ENCODE measurements at places on chromosomes 3 and 15.

- DNase-seq, result no peak
Measured at GRCh38 chr15:58842713-58843396, 71.8 kb downstream of the MINDY2 start.

- no peak for DNase-seq
Measured at GRCh38 chr3:183117056-183117455, 17.8 kb upstream of the MCCC1 start.

GRCh38 chr15:72972362-72972761 is 79.9 kb upstream of the NEO1 start:
- DNase-seq, result no peak

DNA sequence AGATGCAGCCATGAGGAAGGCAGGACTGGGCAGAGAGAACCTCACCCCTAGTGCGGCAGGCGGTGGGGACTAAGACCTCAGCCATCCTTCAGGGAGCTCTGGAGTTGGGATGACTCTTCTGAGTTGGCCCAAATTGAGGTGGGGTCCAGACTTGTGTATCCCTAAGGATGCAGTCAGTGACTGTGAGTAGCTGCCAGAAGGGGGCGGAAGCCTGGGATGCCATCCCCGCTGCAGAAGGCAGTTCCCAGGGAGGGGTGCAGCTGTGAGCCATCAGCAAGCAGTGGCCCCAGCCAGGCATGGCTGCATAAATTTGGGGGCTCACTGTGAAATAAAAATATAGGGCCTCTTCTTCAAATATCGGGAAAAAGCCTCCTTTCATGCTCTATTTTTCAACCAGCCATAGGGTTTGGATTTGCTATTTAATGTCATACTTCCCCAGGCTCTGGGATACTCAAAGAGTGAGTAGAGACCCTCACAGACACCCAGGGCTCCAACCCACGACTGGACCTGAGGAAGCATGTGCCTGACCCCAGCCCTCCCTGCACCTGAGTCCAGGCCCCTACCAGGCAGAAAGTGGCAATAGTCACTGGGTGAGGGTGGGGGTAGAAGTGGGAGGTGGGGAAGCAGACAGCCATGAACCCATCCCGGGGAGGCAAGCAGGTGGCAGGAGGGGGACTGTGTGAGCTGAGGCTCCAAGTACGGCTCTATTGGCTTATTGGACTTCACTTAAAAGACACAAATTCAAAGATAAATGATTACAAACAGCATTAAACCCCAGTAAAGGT is 30.5 kb downstream of the GRK7 start:
- DNase-seq, result no peak

- no peak for DNase-seq
Measured at GRCh38 chr15:80920271-80920699, 69.3 kb downstream of the MESD start.

- no peak for DNase-seq
Measured at GRCh38 chr15:61680260-61681037, 379.8 kb downstream of the VPS13C start.

DNA sequence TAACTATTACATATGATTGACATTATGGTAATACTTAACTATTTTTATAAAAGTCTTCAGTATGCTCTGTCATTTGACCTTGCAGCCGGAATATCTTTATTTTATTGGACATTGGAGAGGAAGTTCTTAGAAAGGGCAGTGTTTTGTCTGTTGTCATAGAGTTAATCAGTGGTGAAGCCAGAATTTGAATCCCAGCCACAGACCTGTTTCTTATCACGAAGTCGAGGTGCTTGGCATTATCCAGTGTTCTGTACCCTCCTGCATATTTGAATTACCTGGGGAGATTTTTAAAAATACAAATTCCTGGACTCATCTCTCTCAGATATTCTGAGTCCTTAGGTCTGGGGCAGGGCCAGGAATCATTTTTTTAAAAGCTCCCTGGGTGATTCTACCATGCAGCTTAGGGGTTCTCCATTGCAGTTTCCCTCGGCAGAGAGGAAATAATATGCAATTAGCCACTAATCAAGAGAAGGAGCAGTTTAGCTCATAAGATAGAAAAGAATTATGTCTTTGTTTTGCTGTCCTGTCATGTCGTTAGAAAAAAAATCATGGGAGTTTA is 195.6 kb upstream of the CFAP20DC start:
- no peak for DNase-seq

GRCh38 chr15:99249270-99249841 is at the start of gene TTC23:
Gene TTC23 (minus strand): TSS chr15:99249581. CDS start chr15:99228712, 20,869 bp downstream.
- no peak for DNase-seq

DNA sequence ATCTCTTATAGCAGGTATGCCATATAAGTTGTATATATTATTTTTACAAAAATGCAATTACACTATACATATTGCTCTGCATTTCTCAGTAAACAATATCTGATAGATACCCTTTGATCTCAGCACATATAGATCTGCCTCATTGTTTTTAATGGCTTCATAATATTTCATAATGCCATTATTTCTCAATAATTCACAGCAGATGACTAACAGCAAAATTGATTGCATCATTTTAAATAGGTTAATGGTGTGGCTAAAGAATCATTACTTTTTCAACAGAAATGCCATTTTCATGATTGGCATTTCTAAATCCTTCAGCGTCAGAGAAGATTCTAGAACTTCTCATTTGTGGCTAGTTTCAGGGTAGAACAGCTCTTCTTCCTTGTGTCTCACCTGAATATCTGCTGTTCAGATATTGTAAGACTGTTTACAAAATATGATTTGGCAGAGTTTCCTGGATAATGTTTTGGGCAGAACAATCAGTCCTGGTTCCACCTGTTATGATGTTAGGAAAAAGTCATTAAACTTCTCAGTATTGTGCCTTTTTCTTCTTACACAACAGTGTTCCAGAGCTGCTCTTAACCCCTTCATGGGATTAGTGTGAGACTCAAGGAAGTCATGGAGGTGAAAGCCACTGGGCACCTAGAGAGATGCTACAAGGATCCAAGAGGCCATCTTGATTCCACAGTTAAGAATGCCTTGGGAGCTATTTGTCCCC is 397.6 kb upstream of the THBS1 start:
- DNase-seq, result no peak

- no peak for DNase-seq
Measured at GRCh38 chr15:33115191-33115861, 79.2 kb downstream of the FMN1 start.

DNA sequence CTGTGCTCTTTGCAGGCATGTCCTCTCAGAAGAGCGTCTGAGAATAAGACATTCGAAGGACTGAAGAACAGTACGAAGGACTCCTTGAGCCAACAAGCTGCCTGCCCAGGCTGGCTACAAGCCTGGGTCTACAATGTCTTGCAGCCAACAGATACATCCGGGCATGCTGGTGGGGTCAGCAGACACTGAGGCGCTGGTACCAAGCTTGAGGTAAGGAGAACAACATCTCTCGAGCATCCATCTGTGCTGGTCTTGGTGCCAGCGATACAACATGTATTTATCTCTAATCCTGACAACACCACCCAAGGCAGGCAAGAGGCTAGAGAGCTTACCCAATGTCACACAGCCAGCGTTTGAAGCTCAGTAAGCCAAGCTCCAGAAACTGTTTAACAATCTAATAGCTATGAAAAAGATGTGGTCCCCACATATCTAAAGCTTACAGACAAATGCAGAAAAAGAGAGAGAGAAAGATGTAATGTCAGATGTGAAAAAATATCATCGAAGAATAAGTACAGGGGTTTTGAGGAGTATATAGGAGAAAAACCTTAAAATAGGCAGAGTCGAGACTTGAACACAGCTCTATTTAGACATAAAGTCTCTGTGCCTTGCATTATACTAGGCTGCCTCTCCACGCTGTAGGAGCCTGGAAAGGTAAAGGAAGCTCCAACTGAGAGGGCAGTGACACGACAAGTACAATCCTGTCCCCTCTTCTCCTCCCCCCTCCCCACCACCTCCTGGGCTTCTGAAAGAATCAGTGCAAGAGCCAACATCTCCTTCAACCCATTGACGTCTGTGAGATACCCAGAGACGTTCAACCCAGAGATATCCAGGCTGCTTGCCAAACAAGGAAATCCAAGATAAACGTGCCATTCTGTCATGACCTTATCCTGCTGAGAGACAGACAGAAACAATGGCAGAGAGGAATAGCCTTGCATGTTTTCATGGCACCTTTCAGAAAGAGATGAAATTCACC is 39.4 kb downstream of the WWTR1 start:
- no peak for DNase-seq

GRCh38 chr3:34919025-34919424 is 720.3 kb upstream of the ARPP21 start:
- DNase-seq, result no peak

DNA sequence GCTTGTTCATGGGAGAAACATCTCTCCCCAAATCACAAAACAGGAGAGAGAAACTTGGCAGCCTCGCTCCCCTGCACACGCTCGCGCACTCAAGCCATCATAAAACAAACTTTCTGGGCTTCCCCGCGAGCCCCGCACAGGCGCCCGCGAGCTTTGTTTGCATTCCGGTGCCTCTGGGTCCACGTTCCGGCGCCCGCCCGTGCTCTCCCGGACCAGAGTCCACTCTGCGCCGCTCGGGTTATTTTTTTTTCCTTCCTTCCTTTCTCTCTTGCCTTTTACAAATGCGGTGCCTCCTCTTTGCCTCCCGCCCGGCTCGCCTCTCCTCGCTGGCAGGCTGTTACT is 363 bp downstream of the MAGI1 start:
- no peak for DNase-seq

- no peak for DNase-seq
Measured at GRCh38 chr3:183330881-183331280, 77.8 kb downstream of the B3GNT5 start.

- peak; percentile 14 for DNase-seq
Measured at GRCh38 chr3:50525987-50526386, 22.6 kb upstream of the CACNA2D2 start.

DNA sequence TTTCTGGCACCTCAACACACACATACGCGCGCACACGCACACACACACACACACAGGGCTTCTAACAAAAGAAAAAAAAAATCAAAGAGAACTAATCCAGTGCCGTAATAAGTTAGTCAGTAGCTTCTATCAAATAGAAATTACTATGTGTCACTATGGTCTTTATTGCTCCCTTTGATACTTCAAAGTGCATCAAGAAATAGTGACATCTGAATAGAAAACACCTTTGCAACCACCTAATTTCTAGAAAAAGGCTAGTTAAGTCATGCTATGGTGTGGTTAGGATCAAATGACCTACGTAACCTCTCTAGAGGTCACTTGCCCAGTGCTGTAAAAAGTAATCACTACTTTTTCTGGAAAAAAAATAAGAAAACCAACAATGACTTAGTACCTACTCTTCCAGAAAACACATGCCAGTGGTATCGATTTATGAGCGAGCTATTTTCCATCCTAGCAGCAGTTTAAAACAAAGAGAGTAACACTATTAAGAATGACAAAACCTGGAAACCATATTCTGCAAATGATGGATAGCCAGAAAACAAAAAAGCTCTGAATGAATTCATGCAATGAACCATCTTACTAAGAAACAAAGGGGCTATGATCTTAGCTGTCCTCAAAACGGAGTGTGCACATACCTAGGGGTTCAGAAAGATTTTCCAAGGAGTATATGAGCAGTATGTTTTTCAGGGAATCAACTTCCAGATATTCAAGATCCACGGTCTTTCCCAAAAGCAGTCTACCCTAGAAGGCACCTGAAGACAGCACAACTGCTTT is 6.8 kb downstream of the AVEN start:
- no peak for DNase-seq

DNA sequence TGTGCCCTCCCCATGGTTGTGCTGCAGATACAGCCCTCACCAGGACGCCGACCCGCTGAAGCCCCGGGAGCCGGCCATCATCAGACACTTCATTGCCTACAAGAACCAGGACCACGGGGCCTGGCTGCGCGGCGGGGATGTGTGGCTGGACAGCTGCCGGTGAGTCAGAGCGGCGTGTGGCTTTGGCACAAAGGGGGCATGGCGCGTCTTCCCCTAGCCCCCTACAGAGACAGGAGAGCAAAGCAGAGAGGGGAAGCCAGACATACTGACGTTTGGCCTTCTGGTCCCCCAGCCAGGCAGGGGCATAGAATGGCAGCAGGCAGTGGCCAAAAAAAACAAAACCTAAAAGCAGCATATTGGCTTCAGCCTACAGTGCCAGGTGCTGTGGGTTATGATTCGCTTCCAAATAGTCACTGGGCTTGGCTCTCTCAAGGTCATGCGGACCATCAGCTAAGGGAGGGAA is 64.0 kb downstream of the MESD start:
- DNase-seq, result no peak

- DNase-seq, result no peak
Measured at GRCh38 chr3:126414406-126414805, 19.7 kb downstream of the CFAP100 start.

- DNase-seq, result no peak
Measured at GRCh38 chr3:195060531-195061291, 210.2 kb downstream of the XXYLT1 start.

- DNase-seq, result no peak
Measured at GRCh38 chr3:60803216-60804173, 447.8 kb downstream of the FHIT start.

GRCh38 chr15:81853150-81853748 is 192.6 kb downstream of the MEX3B start:
- DNase-seq, result no peak

DNA sequence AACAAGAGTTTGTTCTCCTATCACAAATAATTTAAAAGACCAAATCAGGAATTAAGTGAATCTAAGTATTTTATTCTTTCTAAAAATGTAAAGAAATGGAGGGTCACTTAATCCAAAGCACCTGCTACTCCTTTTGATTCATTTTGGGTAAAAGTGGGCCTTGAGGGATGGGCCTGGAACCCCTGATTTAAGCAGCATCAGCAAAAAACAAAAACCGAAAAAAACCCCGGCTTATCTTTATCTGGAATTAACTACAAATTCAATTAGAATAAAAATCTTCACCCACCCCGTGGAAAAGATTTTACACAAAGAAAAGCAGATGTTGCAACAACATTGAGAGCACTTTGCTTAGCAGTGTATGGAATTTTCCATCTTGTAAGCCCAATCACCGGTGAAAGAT is 1018.2 kb downstream of the MCTP2 start:
- no peak for DNase-seq

DNA sequence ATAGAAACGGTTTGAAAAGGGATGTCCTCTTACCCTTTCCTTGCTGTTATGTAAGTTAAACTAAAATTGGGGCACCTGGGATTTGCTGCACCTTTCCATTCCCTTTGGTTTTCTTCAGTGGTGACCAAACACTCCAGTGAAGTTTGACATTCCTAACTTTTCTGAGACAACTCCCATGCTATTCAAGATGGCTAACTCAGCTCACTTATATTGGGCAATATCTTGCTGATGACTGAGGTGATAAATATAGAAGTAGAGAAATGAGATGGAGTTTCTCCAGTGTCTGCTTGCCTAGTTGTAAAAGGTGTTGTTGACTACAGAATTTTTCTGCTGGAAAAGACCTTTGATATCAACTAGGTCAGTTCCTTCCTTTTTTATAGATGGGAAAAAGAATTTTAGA is 291.8 kb downstream of the GAP43 start:
- no peak for DNase-seq

DNA sequence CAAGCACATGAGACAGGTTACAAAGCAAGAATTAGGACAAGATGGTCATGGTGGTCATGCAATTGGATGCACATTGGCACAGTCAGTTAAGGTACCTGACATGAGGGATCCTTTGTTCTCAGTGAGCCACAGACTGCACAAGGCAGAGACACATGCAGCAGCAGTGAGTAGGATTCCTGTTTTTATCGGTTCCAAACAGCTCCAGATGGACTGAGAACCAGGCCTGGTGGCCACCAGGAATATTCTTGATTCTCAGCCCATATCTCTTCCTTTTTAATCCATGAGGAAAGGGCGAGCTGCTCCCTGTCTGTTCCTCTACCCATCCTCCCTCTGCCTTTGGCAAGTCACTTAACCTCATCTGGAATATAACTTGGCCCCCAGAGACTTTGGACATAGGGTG is 410.8 kb downstream of the GAP43 start:
- no peak for DNase-seq

- DNase-seq, result no peak
Measured at GRCh38 chr3:43071313-43071893, 34.5 kb downstream of the POMGNT2 start.
